ENCODE measurements at places on chromosomes 6 and 20.

GRCh38 chr20:5797843-5798462, 47.8 kb downstream of the SHLD1 start:
- DNase-seq, result peak; percentile 42

GRCh38 chr6:36169023-36170007, 27.2 kb upstream of the BRPF3 start:
- peak; percentile 29 for DNase-seq

DNA sequence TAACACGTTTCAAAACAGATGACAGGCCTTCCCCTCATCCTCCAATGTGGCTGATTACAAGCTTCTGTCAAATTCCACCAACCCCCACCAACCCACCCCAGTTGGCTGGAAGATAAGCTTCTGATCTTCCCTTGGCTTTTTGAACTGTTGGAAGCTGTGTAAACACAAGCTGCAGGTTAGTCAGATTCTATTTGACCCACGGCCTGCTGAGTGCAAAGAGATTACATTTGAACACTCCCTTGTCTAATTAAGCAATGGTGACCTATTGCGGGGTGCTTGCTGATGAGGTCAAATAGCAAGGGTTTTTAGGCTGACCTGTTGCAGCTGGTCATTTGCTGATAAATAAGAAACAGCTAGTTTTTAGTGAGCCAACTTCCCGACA, 379.7 kb downstream of the BMP2 start:
- no peak for DNase-seq

- no peak for DNase-seq
These were observed 21.6 kb downstream of the EYA2 start for GRCh38 chr20:46916258-46916603.

DNA sequence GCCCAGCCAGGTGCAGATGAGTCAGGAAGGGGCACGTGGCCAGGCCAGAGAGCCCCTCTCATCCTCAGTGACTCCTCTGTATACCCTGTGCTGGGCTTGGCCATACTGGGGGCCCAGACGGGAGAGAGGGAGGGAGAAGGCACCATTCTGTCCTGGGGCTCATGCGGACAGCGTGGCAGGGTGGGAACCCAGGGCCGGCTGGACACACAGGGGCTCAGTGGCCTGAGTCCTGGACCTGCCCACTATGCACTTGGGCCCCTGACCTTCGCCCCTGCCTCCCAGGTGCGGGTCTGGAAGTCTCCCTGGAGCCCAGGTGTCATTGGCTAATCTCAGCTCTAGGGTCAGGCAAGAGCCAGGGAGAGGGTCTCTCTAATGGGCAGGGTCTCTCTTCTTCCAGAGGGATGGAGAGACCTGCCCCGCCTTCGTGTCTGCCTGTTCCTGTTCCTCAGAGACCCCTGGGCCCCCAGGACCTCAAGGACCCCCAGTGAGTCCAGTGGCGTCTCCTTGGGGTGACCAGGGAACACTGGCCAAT, 27.7 kb downstream of the COL20A1 start:
- no peak for DNase-seq

- DNase-seq, result no peak
These were observed 112.9 kb upstream of the ADTRP start for GRCh38 chr6:11891547-11891946.

DNA sequence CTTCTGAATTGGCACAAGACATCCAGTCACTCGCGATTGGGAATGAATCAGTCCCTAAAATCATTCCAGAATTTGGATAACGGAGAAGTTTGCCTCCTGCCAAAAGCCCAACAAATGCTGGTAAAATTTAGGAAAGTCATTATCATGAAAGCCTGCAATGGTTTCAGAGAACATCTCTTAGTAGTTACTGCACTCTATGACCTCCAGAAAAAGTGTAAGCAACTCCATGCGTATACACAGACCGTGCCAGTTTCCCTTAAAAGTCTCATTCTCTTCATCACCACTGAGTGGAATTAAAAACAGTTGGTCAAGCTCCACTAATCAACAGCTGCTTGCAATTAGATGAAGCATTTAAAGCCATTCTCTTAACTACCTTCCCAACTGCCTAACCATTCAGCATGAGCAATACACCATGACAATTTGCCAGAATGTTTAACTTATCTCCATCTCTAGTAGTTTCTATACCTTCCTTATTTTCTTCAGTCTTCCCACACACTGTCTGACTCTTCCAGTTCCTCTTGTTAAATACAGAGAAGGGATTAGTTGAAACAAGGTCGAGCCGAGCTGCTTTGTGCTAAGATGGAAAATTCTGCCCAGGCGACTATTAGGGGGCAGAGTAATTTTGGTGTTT, 183.6 kb upstream of the PRDM1 start:
- no peak for DNase-seq

DNA sequence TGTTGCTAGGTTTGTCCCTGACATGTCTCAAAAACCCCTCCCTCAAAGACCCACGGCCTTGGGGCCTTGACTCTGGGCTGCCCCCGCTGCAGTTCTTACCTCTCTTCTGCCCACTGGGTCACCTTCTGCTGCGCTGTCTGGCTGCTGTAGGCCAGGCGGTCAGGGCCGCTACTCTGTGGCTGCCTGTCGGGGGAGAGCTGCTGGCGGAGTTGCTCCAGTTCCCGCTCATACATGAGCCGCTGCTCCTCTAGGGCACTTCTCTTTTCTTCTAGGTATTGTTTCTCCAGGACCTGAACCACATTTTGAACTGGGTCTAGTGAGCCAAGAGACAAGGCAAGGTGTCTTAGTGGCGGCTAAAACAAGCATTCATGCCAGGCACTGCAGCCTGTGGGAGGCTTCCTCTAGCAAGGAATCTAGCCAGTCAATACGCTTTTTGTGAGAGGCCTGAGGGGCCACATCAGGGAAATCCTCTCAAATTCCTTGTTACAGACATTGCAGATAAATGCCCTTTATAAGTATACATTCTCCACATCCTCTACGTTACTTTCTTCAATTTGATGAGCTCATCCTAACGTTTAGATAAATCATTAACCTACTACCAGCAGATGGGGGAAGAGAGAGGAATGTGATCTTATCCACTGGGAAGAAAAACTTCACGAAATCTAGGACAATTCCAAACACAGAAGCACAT, 110.3 kb upstream of the NUP153 start:
- DNase-seq, result no peak

GRCh38 chr6:110356778-110357177, 1.4 kb downstream of the METTL24 start:
- DNase-seq, result no peak

GRCh38 chr20:47432834-47433210, 68.9 kb upstream of the NCOA3 start:
- no peak for DNase-seq

DNA sequence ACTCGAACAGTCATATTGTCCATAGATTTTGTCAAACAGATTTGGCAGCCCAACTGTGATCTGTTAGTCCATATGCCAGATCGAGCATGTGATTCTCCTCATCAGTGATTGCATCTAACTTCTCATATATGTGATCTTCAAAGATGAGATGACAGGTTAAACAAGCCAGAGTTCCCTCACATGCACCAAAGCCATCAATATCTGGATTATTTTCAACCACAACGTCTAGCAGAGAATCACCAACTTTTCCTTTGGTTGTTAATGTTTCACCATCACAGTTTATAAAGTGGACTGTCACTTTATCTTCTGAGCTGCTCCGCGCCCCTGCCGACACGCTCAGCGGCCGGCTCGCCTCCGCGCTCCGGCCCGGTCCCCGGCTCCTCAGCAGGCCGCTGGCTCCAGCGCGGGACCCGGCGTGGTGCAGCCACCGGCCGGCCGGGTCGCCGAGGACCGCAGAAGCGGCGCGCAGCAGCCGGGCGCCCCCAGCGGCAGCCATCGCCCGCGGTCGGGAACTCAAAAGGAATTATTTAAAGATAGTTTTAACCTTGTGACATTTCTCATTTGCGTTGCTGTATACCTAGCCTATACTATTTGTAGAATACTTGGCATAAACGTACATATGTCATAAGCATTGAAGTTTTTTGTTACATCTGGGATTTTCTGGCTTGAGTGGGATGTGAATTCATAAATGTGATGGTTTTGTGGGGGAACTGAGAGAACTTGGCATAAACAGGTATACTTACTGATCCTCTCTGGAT, 40.1 kb upstream of the DYNLRB1 start:
- peak; percentile 57 for DNase-seq

GRCh38 chr20:21266191-21266536, 37.0 kb upstream of the XRN2 start:
- DNase-seq, result no peak

DNA sequence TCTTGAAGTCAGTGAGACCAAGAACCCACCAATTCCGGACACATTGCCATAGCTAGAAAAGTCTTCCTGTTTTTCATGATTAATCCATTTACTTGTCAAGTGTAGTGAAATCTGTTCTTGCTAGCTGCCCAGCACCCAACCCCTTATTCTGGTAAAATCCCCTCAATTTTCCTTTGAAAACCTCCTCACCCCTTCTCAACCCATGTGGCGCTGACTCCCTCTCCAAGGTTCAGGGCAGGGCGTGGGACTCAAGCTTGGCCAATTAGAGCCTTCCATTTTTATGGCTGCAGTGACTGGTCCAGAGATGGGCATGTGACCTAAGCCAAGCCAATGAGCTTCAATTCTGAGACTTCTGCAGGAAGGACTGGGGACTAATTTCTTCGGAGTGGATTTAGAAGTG, 9.8 kb upstream of the ZBP1 start:
- no peak for DNase-seq

GRCh38 chr6:149134511-149134933, 183.0 kb upstream of the TAB2 start:
- no peak for DNase-seq

DNA sequence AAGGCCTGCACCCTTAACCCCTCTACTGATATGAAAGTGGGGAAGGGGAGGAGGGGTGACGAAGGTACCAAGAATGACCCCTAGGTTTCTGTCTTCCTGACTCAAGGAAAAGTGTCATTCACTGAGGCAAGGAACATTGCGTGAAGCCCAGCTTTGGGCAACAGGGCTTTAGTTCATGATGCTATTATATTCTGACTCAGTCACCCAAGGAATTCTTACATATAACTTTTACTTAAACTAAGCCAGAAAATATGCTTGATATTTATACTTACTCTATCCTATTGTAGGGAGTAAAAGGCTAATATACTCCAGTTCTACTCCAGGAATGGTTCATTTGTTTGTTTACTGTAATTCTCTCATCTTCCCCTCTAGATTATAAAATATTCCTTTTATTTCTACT, 60.5 kb downstream of the DOP1A start:
- DNase-seq, result no peak

DNA sequence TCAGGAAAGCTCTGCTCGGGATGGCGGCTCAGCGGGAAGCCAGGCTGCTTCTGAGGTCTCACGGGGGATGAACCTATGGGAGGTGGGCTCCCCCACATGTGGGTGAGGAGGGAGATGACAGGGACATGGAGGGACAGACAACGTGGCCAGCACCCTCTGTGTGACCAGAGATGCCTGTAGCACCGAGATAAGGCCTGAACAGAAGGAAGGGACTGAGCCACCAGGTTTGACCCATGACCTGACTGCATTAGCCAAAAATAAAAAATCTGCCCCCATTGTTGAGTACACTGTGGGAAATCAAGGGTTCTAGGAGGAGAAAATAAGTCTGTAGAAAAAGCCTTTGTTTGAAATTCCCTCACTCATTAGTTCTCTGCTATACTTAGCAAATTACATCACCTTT, 105.7 kb downstream of the RNASET2 start:
- DNase-seq, result no peak

DNA sequence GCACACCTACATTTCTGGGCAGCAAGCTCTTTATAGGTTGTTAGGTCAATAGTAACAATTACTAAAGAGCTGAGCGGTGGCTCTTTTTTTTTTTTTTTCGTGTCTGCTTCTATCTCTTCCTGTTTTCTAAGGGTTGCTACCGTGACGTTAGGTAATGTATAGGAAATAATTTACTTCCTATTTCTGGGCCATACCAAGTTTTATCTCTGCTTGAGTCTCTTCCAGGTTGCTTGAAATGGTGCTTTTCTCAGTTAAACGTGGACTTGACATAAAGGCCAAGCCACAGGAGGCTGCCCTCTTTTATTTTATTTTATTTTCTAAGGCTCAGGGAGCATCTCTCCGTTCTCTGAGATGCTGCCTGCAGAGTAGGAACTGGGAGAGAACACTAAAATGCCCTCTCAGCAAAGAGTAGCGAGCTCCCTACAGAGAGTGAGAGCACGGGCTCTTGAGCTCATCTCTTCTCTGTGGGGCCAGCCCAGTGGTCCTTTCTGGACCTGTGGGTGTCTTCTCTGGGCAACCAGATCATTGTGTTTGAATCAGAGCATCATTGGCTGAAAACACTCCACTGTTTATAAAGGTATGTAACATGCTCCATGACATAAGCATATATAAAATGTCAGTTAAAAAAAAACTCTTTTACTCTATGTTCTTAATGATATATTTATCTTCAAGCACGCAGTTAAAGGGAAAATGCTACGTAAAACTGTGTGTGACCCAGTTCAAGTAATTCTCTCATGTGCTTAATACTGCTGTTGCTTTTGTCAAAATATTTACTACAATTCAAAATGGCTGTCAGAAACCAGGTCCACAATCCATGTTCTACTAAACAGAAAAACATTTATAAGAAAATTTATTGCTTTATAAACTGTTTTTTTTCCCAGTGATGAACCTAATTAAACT, at the start of gene ZNF831:
Gene ZNF831, plus strand, starts transcription at position 191 of the 900 bp plus-strand sequence. CDS start 27,199 bp downstream, outside the sequence.
- no peak for DNase-seq

- DNase-seq, result no peak
These were observed 27.1 kb downstream of the COX4I2 start for GRCh38 chr20:31664696-31665354.

- DNase-seq, result no peak
These were observed 7.3 kb downstream of the ADA start for GRCh38 chr20:44644230-44644617.

GRCh38 chr20:30286157-30286556, 971.3 kb upstream of the DEFB115 start:
- peak; percentile 0 for DNase-seq

DNA sequence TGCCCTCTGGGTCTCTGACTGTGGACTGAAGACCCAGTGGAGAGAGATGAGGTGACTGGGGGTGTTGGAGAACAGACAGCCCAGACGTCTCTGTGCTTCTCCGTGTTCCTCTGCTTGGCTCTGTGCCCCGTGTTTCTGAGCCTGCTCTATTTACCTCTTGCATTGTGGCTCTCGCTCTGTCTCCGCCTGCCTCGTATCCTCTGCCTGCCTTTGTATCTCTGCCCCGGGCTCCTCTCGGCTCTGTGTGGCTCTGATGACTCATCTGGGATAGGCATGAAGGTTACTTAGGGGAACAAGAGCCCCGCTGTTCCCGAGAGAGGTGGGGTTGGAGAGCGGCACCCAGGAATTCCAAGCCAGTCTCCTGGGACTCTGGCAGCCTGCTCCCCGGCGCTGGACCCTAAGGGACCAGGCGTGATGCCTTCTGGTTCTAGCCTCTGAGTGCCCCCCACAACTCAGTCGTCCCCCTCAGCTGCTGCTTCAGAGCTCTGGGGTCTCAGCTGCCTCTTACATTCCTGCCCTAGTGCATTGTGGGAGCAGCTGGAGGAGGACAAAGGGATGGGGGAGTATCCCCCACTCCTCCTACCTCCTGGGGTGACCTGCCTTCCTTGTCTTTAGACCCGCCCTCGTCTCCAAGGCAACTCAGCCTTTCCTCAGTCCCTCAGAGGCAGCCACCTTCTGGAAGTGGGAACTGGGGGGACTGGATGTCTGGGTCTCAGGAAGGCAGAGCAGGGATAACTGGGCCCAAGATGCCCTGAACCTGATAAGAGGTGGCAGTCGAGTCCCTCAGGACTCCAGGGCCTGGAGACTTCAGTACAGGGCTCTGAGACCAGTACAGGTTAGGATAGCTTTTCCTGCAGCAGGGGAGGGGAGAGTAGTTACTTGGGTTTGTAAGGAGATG, 1.9 kb downstream of the DDR1 start:
- DNase-seq, result peak; percentile 27
